ENCODE measurements at places on chromosomes 5 and 9. TPM values are rescaled to one million over a fixed set of nuclear protein-coding genes. Genes with fewer than 3 reads are reported as not detected.

The MPDZ gene
- 110 TPM for total RNA-seq

The MAP1B gene
- 748 TPM for total RNA-seq

The CARD19 gene
- total RNA-seq = 17.9 TPM

The CXCL14 gene
- 63.1 TPM for total RNA-seq

The CMBL gene
- total RNA-seq = 13.4 TPM

The SCGB3A2 gene
- not detected for total RNA-seq

The ABITRAM gene
- 14.6 TPM for total RNA-seq

The ALDH7A1 gene
- 84.9 TPM for total RNA-seq

The CA9 gene
- 0.88 TPM for total RNA-seq

The NOP16 gene
- 4.5 TPM for total RNA-seq

The PCDHA4 gene
- 7.1 TPM for total RNA-seq

The NR6A1 gene
- 3.2 TPM for total RNA-seq

The CLIC3 gene
- 1.1 TPM for total RNA-seq

The SELENOP gene
- 304 TPM for total RNA-seq
